Epithelial cell of prostate (primary cell): ENCODE measurements at places on chromosomes 5 and 9.

DNA sequence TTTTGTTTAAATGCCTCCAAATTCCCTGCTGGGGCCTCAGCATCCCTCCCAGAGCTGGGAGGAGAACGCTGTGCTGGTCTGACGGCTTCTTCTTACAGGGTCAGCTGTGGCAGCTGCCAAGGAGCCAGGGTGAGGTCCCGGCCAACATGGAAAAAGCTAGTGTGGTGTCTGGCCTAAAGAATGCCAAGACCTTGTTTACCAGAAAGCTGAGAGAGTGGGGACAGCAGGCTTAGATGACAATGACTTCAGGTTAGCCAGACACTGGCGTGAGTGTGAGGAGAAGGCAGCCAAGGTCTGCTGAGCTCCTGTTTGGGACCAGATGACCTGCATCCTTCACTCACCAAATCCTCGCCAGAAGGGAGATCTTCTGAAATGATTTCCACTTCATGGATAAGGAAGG lies 112.5 kb downstream of the CRB2 start:
- DNase-seq: no peak

DNA sequence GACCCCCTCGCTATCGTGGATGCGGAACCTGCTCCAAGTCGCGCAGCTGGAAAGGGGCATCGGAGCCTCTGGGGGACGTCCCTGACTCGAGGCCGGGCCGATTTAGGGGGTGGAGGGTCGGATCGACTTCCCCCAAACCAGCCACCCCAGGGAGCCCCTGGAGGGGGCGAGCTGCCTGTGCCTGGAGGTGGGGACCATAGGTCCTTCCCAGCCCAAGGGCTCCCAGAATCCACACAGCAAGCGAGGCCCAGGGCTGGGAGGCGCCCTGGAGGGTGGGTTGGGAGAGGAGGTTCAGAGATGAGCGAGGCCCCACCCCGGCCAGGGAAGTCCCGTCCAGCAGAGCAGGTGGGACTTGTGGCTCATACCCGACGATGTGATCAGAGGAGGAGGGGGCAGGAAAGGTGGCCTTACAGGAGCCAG lies 147.6 kb downstream of the GAPVD1 start:
- no peak for DNase-seq

- no peak for DNase-seq
Observed at GRCh38 chr9:3299872-3300271, 225.9 kb downstream of the RFX3 start.

- DNase-seq: no peak
Observed at GRCh38 chr5:95533761-95534160, 21.0 kb downstream of the SKIC3 start.

DNA sequence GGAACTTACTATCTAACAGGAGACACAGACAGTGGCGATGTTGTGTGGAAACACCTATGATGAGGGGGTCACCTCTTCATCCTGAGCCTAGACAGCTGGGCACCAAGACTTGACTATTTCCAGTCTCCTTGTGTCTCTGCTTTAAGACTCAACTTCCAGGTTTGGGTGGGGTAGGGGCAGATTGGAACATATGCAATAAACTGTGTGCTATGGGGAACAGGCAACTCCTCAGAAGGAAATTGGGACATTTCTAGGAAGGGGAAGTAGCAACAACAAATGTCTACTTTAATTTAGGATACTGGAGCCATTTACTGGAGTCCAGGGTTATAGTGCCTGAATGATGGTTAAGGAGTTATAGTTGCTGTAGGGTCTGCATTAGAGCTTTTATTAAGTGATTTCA lies 57.3 kb downstream of the FGF18 start:
- DNase-seq: no peak

DNA sequence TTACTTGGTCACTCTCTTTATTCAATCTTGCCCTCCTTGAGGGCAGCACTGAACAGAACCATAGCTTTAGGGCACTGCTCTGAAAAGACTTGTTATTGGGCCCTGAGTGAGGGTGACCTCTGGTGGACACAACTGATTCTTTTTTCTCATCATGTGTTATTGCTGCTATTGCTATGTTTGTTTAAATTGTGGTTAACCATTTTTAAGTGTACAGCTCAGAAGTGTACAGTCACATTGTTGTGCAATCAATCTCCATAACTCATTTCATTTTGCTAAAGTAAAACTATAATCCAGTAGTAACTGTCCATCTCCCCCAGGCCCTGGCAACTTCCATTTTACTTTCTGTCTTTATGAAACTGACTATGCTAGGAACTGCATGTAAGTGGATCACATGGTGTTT lies 351.1 kb upstream of the RIOK2 start:
- DNase-seq: peak; percentile 78

- no peak for DNase-seq
Observed at GRCh38 chr9:107142896-107143603, 140.0 kb upstream of the RAD23B start.

DNA sequence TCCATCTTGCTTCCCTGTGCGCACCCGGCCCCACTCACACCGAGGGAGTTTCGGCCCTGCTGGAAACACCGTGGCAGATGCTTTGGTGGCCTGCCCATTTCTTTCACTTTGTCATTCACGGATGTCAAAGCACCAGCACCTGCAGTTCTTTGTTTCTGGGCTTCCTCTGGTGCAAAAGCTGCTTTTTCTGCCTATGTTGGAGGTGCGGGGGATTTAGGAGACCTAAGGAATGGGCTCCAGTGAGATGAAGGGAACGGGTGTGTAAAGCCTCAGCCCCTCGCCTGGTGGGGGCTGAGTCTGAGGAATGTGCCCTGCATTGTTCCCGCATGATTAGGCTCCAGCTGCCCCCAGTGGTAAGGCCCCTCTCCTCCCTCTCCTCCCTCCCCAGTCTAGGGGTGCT lies 62.3 kb downstream of the THBS4 start:
- DNase-seq: no peak

DNA sequence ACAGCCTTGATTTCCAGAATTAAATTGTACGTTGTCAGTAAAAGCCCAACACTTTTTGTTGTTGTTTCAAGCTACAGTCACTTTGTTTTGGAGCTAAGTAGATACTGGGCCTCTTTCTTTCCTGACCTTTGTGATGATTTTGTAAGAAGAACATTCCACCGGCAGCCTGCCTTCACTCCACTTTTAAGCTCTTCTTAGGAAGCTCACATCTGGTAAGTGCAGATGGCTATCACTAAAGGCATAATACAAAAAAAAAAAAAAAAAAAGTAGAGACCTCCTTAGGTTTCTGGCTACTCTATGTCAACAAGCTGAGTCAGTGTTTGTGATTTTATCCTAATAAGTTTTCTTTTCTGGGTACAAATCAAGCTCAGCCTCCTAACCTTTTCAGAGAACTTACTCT lies 1922.1 kb upstream of the WWC1 start:
- no peak for DNase-seq

DNA sequence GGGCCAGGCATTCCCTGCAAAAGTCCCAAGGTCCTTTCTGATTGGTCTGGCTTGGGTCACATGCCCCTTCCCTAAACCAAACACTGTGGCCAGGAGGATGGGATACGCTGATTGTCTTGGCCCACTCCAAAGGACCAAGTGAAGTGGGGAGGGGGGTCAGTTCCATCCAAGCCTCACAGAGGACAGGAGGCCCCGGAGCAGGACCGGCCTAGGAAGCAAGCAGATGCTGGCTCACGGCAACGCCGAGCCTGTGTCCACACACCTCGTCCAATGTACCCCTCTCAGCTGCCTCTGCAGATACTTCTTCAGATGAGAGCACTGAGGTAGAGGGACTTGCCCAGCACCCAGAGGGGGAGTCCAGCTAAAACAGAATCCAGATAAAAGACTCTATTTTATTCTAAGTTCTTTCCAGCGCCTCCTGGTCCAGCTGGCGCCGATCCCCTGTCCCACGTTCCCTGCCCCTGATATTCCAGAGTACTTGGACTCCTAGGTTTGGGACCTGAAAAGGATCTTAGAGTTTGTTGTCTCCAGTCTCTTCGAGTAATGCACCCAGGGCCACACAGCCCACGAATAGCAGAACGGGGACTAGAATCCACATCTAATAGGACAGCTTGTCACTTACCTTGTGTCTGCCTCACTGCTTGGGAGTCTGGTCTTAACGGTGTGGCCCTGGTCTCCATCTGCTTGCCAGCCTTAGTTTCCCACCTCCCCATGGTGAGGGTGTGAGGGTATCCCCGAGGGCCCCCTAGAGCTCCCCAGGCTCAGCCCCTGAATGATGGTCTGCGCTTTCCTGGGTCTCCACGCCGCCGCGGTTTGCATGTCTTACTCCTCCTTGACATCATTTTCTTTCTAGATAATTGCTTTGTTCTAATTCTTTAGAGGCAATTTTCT lies 72.4 kb upstream of the UNC5A start:
- no peak for DNase-seq

DNA sequence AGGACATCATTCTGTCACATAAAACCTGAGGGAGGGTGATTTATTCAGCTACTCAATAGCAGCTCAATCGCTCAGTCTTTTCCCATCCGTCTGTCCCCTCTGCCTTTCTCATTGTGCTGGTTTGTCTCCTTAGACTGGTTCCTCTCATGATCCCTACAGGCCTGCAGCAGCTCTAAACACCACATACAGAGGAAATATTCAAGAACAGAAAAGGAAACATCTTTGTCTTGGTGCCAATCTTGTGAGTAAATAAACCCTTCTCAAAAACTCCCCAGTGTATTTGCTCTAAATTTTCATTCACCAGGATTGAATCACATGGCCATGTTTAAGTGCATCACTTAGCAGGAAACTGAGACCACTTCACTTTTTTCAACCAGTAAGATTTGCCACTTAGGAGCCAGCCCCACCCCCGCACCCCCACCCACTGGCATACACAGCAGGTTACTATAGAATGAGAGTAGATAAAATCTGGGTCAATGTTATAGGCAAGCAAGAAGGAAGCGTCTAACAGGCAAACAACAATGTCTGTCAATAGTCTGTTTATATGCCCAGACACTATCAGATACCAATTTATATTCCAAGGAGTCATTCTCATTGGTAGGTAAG lies 895.5 kb upstream of the DMAC1 start:
- DNase-seq: no peak

DNA sequence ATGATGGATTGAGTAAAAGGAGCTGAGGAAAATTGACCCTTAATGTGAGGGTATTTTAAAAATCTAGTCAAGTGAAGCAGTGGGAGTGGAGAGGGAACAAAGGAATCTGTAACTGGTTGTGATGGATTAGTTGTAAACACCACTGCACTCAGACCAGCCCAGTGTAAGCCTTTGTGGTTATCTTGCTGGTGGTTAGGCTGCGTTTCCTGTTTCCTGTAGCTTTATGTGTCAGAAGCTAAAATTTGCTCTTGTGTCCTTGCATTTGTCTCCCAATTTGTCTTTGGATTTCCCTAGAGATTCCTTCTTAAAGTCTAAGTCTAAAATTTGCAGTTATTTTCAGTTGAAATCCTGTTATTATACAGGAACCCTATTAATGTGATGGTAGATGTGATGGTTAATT lies 6.3 kb downstream of the IFNA21 start:
- peak; percentile 5 for DNase-seq

DNA sequence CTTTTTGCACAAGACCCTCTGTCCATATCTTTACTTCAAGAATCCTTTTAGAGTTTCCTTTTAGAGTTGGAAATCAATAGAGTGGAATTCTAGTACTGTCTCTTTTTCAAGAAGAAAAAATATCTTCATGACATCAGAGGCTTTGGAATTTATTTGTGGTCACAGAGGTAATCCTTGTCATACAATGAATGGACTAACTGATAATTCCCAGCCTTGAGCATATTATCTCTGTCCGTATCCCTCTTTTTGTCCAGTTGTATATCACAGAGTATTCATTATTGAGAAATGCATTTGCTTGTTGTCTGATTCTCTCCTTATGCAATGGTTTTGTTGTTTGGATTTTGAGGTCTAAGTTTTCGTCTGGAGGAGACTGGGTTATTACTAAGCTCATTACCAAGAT lies 82.0 kb upstream of the HAPLN1 start:
- DNase-seq: no peak

GRCh38 chr5:72662305-72662704 lies 154.2 kb upstream of the TNPO1 start:
- no peak for DNase-seq

GRCh38 chr9:95128177-95128524 lies 189.4 kb downstream of the FANCC start:
- DNase-seq: no peak

DNA sequence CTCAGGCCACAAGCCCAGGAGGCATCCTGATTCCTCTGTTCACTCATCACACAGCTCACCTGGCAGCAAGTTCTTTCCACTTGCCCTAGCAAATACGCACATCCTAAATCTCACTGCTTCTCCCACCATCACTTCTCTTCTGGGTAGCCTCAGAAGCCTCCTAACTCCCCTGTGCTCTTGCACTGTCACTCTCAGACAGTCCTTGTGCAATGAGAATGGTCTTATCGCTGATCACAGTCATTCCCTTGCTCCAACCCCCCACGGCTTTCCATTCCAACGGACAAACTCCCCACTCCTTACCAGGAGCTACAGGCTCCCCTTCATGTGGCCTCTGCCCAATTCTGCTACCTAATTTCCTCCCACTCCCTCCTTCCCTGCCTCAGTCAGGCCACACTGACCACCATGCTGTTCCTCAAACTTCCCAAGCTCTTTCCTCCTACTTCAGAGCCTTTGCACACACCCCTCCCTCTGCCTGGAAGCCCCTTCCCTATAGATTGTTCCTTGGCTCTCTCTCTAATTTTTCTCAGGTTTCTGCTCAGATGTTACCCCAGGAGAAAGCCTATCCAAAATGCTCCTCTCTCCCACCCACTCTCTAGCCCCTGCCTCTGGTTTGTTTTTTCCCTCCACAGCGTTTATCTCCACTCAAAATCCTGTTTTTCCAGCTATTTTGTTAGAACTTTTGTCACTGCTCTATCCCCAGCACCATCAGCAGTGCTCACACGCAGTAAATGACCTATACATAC lies 34.1 kb upstream of the TNFAIP8 start:
- no peak for DNase-seq

DNA sequence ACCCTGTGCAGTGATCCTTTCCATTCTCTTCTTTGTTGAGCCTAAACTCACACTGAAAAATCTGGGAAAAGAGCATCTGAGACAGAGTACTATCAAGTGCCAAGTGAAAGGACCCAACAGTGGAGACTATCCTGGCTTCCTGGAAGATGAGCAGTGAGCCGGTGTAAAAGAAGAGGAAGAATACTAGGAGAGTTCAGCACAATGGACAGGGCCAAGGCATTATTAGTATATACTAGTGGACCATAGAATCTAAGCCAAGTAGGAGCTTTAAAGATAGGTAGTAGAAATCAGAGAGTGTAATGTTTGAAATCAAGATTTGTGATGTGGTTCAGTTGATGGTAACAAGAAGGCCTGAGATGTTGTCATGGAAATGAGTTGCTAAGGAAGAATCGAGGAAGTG lies 140.8 kb downstream of the CAMK4 start:
- no peak for DNase-seq

GRCh38 chr9:117095081-117095480 lies 319.8 kb downstream of the ASTN2 start:
- DNase-seq: no peak

DNA sequence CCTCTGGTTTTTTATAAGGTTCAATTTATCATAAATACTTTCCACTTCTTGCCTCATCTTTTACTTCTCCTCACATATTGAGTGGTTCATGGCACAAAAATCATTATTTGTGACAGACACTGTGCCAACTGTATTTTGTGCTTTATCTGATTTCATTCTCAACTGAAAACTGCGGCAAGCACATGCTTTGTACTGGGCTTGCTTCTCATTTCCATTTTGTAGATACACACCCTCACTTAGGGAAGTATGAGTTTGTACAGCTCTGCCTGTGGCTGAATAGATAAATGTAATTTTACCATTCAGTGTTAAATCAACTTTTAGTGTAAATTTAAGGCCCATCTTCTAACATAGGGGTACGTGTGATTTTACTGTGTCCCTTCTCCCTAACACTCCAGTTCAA lies 83.6 kb downstream of the ANXA2R start:
- no peak for DNase-seq
